ENCODE measurements at places on chromosomes 11 and 22.
A peak's percentile ranks its signal among the peaks of the same experiment; 100 is the strongest.

DNA sequence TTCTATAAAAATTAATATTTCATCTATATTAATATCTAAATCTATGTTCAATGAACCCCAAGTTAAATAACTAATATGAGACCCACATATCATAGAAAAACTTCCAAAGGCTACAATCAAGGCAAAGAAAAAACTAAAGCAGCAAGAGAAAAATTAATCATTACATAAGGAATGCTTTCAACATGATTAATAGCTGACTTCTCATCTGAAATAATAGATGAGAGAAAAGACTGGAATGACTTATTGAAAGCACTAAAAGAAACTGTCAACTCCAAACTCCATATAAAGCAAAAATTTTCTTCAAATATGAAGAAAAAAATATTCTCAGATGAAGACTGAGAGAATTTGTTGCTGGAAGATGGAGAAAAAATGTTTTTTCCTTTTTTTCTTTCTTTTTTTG is 13.0 kb downstream of the TRIM5 start:
- no peak for DNase-seq

DNA sequence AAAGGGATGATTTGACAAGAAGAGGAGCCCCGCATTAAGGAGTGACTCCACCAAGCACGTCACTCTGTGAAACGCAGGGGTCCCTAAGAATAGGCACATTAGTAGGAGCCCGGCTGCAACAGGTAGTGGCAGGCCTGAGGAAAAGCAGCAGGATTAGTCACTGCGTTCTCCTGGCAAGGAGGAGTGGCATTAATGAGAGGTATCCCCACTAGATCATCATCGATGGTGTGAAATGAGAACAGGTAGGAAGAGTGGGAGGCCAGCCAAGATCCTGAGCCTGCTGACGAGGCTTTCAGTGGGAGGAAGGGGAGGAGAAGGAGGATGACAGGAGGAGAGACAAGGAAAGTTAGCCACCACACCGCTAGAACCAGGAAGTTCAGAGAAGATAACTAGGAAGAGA is 38.6 kb downstream of the NRXN2 start:
- no peak for DNase-seq

GRCh38 chr11:35615921-35616900 is 2.0 kb upstream of the FJX1 start:
- no peak for DNase-seq

DNA sequence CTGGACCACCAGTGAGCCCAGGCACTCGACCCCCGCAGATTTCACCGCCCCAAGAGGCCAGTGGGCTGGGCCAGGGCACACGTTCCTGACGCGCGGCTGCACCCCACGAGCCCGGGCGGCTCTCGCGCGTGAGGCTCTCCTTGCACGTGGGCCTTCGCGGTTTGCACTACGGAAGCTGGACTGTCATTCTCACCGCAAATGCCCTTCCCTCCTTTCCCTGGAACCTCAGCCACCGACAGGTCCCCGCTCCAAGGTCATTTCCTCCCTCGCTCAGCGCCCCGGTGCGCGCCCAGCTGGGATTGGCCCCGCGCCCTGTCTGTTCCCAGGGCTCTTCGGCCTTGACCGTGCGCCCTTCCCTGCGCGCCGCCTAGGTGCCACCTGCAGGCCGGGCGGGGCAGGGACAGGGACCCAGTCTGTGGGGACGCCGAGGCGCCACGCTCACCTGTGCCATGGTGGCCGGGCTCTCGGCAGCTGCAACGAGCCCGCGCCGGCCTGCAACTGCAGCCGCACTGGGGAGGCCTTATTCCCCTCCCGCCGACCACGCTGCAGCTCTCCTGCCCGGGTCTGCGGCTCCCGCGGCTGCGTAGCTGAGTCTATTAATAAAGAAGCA is 2.1 kb upstream of the CPT1A start:
- DNase-seq, result peak; percentile 86

DNA sequence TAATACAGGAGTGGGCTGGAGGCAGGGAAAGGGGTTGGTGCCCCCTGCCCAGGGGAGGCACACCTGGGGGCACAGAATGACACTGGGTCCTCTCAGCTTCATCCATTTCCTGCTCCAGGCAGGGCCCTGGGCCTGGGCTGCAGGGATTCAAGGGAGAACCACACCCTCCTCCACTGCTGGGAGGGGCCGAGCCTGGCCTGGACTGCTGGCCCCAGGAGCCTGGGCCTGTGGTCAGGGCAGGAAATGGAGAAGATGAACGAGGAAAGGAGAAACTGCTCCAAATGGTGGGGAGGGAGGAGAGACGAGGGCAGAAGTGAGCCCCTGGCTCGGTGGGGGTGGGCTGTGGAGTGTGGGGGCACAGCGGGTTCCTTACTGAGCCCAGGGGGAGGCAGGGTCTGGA is 38.1 kb upstream of the KCNQ1OT1 start:
- DNase-seq, result no peak

- no peak for DNase-seq
Measured at GRCh38 chr22:23138584-23139435, 3.0 kb downstream of the RSPH14 start.

- DNase-seq, result no peak
Measured at GRCh38 chr22:49513358-49513851, 314.3 kb downstream of the BRD1 start.

DNA sequence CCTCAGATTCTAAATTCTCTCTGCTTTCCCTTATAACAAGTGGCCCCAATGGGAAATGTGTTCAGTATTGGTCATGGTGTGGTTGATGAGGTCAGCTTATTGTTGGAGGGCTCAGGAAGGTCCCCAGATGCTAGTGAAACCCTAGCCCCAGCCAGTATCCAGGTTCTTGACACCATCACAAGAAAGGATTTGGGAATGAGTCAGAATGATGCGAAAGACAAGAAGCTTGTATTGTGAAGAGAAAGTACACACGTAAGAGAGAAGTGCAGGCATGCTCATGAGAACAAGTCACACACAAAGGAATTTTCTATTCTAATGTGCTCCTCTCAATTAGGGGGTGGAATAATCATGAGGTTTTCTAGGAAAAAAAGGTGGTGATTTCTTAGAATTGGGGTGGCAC is 34.9 kb upstream of the TRPC6 start:
- DNase-seq, result no peak

GRCh38 chr11:75635066-75635862 is 33.6 kb downstream of the MAP6 start:
- no peak for DNase-seq

- DNase-seq, result no peak
Measured at GRCh38 chr11:80846442-80846841, 1405.6 kb upstream of the TENM4 start.

GRCh38 chr11:81397316-81397715 is 1336.3 kb downstream of the FAM181B start:
- DNase-seq, result no peak

GRCh38 chr11:116263019-116263418 is 509.8 kb downstream of the BUD13 start:
- DNase-seq, result no peak

DNA sequence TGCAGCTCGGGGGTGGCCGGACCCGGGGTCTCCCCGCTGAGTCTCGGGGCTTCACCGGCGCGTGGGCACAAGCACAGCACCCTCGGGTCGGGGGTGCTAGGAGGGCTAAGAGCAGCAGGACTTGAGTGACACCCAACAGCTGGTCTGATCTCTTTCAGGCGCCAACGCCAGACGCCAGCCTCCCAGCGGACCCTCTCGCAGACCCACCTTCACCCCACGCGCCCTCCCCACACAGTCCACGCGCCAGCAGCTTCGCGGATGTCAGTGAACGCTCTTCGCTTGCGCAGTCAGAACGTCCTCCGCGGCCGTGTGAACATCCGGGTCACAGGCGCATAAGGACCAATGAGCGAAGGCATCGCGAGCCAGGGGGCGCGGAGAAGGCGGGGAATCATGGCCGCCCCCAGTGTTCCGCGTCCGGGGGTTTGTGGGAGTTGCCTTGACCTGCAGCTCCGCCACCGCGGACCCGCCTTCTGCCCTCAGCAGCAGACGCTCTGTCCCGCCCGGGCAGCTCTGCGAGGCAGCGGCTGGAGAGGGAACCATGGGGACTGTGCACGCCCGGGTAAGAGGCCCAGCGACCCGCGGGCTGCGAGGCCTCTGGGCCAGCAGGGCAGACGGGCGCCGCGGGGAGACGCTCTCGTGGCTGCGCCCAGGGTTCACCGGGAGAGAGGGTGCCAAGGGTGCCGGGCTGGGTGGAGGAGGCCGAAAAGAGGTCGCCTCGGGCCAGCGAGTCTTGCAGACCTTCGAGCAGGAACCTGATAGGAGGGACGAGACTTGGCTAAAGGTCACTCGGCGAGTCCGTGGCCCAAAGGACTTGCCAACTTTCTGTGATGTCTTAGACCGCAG is at the start of gene SAMM50:
Gene SAMM50 (plus strand): TSS at position 403 of the 843 bp plus-strand sequence. CDS start 136 bp downstream, at position 539.
- peak; percentile 94 for DNase-seq

DNA sequence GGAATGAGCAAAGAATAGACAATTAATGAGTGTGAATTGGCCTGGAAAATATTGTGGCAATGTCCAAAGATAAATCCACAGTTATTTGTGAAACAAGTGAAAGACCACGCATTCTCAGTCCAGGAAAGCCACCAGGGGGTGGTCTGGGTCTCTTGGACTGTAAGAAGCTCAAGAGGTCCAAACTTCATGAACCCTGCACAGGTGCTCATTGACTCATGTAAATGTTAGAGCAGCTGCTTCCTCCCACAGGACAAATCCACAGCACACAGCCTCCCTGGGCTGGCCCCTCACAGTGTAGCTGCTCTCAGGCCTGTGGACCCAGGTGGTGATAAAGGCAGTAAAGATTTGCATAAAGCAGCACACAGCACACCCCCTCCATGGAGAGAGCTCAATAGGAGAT is 114.0 kb downstream of the ZNF280B start:
- no peak for DNase-seq

- DNase-seq, result peak; percentile 68
Measured at GRCh38 chr11:441418-442274, at the start of gene ANO9. ANO9 (minus strand) TSS chr11:442011; CDS start chr11:441926, 85 bp downstream.

DNA sequence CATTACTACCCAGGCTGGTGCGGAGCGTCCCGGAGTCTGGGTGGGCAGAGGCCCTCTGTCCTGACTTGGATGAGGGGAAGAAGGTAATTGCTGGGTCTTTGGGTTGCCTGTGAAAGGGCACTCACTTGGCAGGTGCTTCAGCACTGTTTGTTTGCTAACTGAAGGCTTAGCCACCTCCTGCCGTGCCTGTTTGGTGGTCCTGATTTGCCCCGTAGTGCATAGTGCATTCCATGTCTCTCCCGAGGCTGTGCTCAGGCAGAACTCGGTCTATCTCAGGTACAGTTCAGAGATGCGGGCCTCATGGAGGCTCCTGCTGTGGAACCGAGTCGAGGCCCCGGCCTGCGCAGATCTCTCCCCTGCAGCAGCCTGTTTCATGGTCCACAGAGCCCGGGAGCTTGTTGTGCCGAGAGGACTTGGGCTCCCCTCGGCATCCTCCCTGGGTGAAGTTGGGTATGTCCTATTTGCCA is 146.2 kb downstream of the TBC1D22A start:
- DNase-seq, result no peak

DNA sequence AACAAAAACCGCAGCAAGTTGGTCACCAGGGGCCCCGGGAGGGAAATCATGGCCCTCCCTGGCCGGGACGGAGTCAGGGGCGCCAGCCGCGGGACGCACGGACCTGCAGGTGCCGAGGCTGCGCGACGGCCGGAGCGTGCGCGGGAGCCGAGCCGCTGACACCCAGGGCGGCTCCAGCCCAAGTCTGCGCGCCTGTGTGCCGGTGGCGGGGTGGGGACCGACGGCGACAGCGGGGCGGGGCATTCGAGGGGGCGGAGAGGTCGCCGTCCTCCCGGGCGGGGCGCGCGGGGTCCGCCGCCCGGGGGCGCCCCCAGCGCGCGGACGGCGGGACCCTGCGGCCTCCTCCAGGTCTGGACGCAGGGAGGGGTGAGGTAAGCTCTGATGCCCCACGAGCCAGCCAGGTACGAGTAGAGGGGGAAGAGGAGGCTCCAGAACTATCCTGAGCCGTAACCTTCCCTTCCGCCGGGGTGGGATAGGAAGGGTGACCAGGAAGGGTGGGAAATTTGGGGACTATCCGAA is at the start of gene ESAM:
Gene ESAM (minus strand): TSS at position 186 of the 519 bp plus-strand sequence. CDS start 136 bp downstream, at position 50.
- peak; percentile 82 for DNase-seq

DNA sequence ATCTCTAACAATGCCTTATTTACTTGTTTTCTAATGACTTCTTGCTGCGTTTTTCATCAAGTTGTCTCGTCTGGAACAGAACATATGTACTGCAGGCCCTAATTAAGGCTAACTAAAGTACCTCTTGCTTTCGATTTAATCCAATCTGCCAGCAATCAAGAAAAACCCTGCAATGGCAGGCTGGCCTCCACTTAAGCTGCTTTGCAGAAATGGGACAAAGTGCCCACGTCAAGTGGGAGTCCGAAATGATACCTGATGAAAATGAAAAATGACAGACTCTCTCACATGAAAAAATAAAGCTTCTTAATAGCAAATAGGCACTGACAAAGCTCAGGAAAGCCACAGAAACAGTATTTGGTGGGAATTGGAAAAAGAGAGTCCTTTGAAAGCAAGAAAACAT is 1454.7 kb downstream of the FAM181B start:
- DNase-seq, result no peak

- DNase-seq, result no peak
Measured at GRCh38 chr11:46386674-46387073, 4.9 kb downstream of the CHRM4 start.

GRCh38 chr11:117600234-117600783 is 196.7 kb downstream of the DSCAML1 start:
- no peak for DNase-seq

GRCh38 chr22:39318507-39319283 is 728 bp downstream of the RPL3 start:
- DNase-seq, result no peak

DNA sequence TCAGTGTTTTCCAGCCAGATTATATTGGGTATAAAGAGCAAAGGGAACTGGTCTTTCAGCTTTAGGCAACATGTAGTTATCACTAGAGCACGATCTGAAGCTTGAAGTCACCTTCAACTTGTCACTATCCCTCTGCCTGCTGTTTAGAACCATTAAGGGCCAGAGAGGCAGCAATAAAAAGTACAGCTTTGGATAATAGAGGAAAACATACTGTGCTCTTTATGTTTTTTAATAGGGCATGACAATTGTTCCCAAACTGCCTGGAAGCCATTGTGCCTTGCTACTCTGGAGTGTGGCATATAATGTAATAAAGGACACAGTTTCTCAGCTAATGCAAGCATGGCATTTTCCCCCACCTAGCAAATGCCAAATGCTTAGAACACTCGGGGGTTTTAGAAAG is 1912.0 kb upstream of the RAG2 start:
- DNase-seq, result no peak

GRCh38 chr11:114559425-114560310 is at the start of gene NXPE1:
NXPE1 (minus strand) TSS chr11:114559881; CDS start chr11:114551201, 8,680 bp downstream.
- no peak for DNase-seq

- no peak for DNase-seq
Measured at GRCh38 chr11:10225553-10225952, 68.5 kb downstream of the SBF2 start.

DNA sequence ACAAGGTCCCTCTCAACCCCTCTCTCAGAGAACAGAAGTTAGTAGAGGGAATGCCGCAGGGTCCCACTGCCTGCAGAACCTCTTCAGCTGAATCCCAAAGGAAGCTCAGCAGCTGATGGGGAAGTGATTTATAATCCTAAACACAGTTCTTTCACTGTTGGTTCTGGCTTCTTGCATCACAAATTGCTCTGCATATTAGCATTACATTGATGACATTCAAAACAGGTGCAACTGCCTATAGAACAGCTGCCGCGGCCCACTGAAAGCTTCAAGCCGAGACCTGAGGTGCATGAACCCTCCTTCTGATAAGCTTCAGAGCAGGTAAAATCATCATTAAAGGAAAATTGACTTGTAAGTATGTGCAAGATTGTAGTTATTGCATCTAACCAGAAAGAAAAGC is 75.2 kb upstream of the KIRREL3 start:
- DNase-seq, result no peak

GRCh38 chr11:67599149-67599548 is 7.6 kb upstream of the NDUFV1 start:
- DNase-seq, result no peak

Data from GM06990 (cell line).